ENCODE measurements at places on chromosomes 5 and 9.

DNA sequence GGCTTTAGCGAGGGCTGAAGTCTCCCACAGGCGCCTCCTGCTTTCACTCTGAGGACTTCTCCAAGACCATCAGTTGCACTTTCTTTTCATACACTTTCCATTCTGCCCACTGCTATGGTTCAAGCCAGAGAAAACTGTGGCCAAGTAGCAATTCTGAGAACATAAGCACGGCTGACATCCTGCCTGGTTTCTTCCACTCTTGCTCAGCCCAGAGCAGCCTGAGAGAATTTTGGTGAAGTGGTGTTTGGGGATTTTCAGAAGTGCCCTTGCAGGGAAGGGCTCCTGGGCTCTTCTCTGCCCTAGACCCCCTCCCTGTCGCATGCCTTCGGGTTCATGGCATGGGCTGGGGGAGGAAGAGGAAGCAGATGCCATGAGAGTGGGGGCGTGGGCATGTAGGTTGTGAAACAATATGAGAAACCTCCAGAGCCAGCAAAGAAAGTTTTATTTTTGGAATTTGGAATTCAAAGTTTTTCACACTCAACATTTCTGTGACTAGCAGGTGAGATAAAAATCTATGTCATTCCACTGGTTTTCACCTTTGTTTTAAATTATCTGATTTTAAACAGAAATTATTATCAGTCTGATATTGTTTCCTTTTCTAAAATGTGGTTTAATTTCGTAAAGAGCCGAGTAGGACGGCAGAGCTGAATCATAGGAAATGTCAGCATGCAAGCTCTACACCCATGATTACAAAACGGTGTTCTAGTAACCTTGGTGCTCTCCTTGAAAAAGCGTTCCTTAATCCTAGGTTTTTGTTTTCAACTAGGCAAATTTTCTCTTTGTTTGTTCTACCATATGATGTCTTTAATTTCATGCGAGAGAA is 27.8 kb upstream of the TNFSF8 start:
- DNase-seq: peak; percentile 68

- DNase-seq: no peak
Observed at GRCh38 chr5:71482132-71482531, 26.7 kb downstream of the BDP1 start.

- no peak for DNase-seq
Observed at GRCh38 chr5:72749362-72749997, 67.0 kb upstream of the TNPO1 start.

- DNase-seq: peak; percentile 33
Observed at GRCh38 chr9:109118808-109119438, 824 bp downstream of the TMEM245 start.

DNA sequence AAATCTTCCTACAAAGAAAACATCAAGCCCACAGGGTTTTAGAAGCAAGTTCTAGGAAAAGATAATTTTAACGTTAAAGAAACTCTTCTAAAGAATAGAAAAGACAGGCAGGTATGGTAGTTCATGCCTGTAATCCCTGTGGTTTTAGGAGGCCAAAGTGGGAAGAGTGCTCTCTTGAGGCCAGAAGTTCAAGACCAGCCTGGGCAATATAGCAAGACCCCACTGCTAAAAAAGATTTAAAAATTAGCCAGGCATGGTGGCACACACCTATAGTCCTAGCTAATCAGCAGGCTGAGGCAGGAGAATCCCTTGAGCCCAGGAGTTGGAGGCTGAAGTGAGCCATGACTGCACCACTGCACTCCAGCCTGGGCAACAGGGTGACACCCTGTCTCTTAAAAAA is 193.3 kb downstream of the MLLT3 start:
- no peak for DNase-seq

DNA sequence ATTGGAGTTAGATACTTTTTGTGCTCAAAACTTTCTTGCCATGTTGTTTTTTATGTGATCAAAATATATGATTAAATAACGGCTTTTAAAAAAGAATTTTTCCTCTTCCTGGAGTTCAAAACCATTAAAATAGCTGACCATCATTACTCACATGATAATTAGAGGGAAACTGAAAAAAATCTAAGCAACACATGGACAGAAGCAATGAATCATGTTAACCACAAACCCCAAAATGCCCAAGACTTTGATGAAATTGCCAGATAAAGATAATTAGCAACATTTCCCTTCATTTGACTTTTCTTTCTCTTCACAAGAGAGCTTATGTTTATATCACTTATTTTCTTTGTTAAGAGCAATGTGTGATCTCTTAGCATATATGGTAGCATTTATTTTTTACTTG is 1294.2 kb downstream of the EFNA5 start:
- DNase-seq: no peak

DNA sequence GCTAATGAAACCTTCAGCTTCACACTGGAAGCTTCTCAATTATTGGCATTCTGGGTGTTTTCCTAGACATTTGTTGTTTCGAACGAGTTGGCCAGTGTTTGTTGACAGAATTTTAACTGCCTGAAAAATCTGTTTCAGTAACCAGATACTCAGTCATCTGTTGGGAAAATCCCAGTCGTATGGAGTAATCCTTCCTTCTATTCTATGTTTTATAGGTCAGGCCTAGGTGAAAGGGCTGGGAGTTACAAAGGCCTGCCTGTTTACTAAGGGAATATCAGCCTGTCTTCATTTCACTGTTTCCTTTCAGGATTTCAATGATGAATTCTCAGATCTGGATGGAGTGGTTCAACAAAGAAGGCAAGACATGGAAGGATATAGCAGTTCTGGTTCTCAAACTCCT is 59.9 kb downstream of the GRAMD2B start:
- DNase-seq: no peak

DNA sequence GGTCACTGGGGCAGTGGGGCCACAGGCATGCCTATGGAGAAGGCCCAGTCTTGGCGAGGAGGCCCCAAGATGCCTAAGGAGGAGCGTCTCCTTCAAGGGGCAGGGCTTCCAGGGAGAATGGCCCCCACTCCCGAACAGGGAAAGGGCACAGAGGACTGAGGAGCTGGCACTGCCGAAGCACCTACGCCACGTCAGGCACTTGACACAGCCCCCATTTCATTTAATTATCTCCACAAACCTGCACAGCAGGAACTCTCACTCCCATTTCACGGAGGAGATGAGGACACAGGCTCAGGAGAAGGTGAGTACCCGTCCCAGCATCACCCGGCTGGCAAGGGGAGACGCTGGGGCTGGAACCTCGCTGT is 26.0 kb downstream of the EGR1 start:
- no peak for DNase-seq

GRCh38 chr5:125034331-125034730 is 287.9 kb upstream of the ZNF608 start:
- DNase-seq: no peak

- no peak for DNase-seq
Observed at GRCh38 chr5:44632344-44632743, 176.4 kb upstream of the MRPS30 start.

DNA sequence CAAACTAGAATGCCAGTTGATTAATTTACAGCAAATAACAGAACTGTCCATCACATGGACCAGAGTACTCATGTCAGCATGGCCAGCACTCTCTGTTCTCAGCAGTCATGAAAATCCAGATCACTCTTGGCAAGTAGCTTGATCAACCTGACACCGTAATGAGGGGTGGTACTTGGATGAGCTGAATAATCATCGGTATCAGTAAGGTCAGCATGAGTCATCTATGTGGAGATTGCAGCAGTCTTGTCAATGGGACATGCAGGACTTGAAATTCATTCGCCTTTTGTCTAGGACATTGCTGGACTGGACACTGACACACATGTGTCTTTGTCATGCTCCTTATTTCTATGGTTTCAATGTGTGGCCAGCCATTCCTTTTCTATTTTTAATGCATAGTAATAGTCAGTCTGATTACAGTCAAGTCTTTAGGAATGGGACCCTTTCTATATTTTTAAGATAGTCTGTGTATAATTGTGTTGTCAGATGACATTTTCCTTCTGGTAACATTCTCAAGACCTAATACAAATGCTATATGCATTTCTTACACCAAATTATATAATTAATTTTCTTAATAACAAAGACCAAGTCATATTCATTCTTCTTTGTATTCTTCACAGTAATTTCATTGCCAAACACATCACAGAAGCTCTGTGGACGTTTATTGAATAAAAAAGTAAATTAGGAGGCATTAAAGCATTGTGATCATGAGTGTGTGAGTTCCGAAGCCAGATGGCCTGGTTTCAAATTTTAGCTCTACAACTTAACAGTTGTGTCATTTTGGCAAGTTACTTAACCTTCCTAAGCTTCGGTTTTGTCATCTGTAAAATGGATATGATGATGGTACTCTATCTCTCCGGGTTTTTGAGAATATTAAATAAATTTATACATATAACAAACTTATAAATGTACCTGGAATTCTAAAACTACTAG is 57.4 kb downstream of the ADAMTSL1 start:
- DNase-seq: no peak

DNA sequence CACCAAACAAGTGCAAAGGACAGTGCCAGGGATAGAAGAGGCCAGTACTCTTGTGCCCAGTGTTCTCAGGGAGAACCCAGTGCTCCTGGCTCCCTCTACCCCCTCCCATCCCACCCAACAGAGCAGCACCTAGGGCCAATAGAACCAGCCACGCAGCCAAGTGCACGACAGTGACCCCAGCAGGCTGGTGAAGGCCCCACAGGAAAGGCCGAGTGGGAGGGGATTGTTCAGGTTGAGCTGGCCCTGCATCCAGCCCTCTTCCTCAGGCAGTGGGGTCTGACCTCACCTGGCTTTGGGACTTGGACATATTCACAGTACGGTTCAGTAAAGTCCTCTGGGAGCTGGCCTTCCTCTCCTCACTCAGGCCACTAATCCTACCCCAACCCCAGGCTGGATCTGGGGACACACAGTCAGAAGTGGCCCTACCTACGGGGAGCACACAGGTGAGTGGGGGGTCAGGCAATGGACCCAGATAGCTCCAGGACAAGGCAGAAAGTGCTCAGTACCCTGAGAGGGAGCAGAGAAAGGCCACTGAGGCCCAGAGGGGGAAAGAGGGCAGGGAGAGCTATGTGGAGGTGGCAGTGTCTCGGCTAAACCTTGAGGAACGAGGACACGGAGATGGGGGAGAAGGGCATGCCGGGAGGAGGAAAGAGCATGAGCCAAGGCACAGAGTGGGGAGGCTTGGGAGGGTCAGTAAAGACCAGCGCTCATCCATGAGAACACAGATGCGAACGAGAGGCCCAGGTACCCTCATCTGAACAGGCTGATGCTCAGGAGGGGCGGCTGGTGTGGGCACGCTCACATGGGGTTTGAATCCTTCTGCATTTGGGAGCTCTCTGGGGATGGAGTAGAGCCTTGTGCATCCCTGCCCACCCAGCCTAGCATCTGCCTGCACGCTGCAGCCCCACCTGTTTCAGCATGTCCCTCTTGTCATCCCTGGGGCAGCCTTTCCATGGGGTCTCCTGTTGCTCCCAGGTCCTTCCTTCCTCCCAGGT is 25.6 kb downstream of the POLR1E start:
- DNase-seq: peak; percentile 28

GRCh38 chr5:87300744-87301143 is 33.1 kb downstream of the RASA1 start:
- peak; percentile 73 for DNase-seq

- no peak for DNase-seq
Observed at GRCh38 chr5:94021246-94021645, 279.8 kb upstream of the POU5F2 start.

DNA sequence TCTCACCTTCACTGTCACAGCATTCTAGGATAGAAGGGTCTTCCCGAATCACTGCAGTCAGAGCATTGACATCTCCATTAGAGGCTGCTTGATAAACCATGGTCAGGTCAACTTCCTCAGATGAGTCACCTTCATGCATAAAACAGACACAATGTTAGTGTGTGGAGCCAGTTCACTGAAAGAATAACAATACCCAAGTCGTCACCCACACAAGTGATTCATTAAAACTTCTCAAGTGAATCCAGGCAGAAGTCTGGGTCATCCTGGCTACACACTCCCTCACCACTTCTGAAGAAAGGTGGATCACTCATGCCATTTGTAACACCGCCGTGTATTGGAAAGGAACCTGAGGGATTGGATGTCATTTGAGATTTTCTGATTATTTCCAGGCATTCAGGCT is 49.6 kb downstream of the ANKRD55 start:
- no peak for DNase-seq

DNA sequence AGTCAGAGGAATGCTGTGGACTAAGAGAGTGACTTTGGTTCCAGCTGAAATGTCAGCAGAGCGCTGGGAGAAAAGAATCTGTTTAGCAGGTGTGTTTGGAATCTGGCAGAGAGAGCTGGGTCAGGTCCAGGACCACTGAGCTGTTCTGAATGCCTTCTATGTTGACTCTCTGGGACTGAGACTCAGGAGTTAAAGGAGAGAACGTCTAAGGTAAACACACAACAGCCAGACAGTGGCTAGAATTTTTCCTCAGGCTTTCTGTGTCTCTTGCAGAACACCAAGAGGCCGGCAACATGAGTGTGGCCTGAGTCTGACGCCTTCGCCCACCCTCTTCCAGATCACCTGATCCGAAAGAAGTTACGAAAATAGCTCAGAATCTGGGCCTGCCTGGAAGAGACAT is 107.2 kb upstream of the ZNF462 start:
- DNase-seq: no peak

- no peak for DNase-seq
Observed at GRCh38 chr9:16386007-16386826, 484.3 kb downstream of the BNC2 start.

- no peak for DNase-seq
Observed at GRCh38 chr5:60490597-60491166, 209.3 kb downstream of the DEPDC1B start.

- DNase-seq: no peak
Observed at GRCh38 chr5:83474991-83475390, 3.4 kb downstream of the VCAN start.

GRCh38 chr9:36928670-36929349 is 105.3 kb downstream of the PAX5 start:
- DNase-seq: peak; percentile 60

GRCh38 chr9:121289026-121289771 is 21.2 kb downstream of the GSN start:
- DNase-seq: no peak

Measured in activated CD4-positive, alpha-beta T cell treated with anti-CD3 and anti-CD28 coated beads for 36 hours (primary cell).